ENCODE measurements at places on chromosomes 1 and 21.
A peak's percentile ranks its signal among the peaks of the same experiment; 100 is the strongest.

DNA sequence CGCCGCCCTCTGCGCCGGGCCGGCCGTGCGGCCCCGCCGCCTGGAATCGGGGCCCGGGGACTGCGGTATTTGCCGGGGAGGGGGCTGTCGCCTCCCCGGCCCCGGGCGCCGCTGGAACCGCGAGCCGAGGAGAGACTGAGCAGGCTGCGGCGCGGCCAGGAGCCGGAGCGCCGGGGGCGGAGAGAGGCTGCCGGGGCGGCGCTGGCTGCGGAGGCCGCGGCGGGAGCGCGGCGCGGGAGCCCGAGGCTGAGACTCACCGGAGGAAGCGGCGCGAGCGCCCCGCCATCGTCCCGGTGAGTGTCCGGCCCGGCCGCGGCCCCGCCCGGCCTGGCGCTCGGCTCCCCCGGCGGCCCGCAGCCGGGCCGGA, 746 bp downstream of the DYRK1A start:
- no peak for DNase-seq

DNA sequence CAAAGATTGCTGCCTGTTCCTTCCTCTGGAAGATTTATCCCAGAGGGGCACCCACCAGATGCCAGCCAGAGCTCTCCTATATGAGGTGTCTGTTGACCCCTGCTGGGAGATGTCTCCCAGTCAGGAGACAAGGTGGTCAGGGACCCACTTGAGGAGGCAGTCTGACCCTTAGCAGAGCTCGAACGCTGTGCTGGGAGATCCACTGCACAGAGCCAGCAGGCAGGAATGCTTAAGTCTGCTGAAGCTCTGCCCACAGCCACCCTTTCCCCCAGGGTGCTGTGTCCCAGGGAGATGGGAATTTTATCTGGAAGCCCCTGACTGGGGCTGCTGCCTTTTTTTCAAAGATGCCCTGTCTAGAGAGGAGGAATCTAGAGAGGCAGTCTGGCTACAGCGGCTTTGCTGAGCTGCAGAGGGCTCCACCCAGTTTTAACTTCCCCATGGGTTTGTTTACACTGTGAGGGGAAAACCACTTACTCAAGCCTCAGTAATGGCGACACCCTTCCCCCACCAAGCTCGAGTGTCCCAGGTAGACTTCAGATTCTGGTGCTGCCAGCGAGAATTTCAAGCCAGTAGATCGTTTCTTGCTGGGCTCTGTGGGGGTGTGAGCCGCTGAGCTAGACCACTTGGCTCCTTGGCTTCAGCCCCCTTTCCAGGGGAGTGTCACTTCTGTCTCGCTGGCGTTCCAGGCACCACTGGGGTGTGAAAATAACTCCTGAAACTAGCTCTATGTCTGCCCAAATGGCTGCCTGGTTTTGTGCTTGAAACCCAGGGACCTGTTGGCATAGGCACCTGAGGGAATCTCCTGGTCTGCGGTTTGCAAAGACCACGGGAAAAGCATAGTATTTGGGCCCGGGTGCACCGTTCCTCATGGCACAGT, 51.1 kb upstream of the PDC start:
- no peak for DNase-seq

DNA sequence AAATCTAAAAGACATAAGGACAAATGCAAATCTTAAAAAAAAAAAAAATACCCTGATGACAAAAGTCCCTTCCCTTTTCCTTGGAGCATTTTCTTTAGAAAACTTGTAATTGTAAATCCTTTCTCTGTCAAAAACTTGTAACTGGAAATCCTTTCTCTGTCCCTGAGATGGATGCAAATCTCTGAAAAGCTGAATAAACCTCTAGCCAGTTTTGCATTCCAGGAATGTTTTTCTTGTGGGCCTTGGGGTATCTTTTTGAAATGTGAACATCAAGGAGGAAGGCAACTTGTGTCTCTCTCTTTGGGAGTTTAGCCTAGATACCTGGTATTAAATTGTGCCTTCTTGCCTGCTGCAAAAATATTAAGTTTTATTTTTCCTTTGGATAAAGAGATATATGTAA, 305.3 kb downstream of the KCNT2 start:
- no peak for DNase-seq

GRCh38 chr1:33454646-33455282, 17.7 kb upstream of the ZSCAN20 start:
- DNase-seq: no peak

DNA sequence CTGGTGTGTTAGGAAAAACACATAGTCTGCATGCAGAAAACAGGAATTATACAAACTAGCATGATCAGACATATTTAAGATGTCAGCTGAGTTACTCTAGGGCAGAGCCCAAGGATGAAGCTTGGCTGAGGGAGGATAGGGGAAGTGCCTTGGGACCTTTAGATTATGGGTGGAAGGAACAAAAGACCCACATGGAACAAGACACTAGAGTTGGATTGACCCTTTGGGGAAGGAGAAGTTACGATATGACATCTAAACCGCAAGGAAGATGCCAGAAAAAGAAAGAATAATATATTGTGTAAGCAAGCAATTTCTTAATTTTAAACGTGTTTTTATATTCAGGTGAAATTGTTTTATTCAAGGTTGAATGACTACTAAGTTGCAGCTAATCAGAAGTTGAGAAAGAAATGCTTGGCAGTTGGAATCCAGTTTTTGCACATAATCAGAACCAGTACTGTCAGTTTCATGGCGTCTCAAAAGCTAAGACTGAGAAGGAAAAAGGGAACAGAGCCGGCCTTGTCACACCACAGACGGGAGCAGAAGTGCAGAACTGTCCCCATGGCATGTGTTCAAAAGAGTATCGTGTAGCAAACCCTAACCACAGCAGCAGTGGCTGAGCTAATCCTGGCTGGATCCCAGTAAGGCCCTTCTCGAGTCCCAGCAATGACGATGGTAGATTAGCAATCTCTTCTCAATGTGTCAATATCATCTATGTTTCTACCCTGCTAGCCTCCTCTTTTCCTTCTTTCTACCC, 31.2 kb upstream of the IFNAR2 start:
- no peak for DNase-seq

- peak; percentile 77 for DNase-seq
Measured at GRCh38 chr1:28359592-28360239, 9.8 kb upstream of the PHACTR4 start.

DNA sequence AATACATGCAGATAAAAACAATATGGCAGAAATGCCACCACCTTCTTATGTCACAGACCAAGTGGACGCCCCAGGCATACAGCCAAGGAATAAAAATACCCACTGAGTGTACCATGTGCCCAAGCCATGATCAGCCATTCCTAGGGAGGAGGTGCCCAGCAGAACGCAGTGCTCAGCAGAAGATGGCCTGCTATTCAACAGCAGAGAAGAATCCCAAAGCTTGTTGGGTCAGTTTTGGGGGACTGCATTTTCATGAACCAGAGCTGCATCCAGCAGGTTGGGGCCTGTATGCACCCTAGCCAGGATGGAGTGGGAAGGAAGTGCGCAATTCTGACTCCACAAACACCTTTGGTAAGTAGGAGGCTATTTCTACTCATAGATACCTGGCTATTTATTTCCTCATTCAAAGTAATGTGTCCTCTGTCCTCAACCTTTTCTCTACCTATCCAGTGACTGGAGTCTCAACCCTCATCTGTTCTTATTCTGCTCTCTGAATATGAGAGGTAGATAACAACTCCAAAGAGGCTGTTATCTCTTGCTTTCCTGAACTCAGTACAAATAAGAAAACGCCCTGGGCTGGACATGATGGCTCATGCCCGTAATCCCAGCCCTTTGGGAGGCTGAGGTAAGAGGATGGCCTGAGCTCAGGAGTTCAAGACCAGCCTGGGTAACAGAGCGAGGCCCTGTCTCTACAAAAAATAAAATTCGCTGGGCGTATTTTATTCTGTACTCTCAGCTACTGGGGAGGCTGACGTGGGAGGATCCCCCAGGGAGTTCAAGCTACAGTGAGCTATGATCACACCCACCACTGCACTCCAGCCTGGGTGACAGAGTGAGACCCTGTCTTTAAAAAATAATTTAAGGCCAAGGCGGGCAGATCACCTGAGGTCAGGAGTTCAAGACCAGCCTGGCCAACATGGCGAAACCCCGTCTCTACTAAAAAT, 2.5 kb upstream of the PLEKHM2 start:
- no peak for DNase-seq

GRCh38 chr1:206535853-206536188, 28.5 kb downstream of the RASSF5 start:
- no peak for DNase-seq

GRCh38 chr1:87355894-87356293, 27.2 kb downstream of the LMO4 start:
- DNase-seq: no peak

GRCh38 chr1:84975035-84975434, 21.9 kb downstream of the MCOLN2 start:
- no peak for DNase-seq

DNA sequence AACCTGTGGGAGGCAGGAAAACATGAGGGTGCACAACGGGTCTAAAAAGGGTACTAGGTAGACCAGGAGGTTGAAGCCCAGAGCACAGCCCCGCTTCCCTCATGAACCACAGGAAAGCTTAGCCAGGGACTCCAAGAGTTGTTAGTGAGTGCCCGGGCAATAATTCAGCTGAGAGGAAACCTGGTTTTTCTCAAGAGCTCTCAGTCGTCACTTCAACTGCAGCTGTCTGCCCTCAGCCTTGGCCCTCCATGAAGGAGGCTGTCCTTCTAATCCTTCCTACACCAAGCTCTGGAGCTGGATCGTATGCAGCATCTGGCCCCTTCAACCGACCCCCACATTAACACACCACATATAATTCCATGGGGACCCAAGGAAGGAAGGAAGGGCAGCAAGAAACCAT, 77.0 kb upstream of the BACE2 start:
- DNase-seq: no peak

DNA sequence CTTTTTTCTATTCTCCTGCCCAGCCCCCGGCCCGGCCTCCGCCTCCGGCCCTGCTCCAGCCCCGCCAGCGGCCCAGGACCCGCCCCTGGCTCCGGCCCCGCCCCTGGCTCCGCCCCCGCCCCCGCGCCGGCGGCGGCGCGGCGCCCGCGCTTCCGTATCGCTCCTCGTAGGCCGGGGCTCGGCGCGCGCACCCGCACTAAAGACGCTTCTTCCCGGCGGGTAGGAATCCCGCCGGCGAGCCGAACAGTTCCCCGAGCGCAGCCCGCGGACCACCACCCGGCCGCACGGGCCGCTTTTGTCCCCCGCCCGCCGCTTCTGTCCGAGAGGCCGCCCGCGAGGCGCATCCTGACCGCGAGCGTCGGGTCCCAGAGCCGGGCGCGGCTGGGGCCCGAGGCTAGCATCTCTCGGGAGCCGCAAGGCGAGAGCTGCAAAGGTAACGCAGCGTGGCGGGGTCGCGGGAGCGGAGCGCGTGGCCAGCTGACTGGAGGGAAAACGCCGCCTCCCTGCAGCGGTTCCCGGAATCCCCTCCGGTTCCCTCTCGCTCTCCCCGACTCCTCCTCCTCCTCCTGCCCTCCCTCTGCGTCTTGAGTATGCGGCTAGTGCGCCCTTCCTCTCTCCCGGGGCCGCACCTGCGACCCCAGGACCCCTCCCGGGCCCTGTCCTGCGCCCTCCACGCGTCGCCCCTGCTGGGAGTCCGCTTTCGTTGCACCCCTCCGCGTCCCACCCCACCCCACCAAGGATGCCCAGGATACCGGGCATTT, at the start of gene IFNAR2:
Gene IFNAR2, plus strand, starts transcription at position 155 of the 761 bp plus-strand sequence. CDS start 11,985 bp downstream, outside the sequence.
- peak; percentile 59 for DNase-seq

DNA sequence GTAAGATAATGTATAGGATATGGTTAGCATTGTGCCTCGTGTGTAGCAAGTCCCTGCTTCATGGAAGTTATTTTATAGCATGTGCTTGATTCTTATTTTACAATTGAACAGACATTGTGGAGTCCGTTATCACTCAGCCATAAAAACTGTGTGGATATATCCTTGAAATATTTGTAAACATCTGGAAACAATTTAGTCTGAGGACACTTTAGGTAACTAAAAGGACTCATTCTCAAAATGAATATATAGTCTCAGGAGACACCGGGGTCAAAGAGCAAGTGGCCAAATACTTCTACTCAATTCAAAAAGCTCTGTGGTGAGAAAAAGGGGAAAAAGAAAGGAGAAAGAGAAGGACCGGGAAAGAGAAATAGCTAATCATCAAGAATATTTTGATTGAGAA, 23.7 kb downstream of the PRRX1 start:
- DNase-seq: no peak

- DNase-seq: no peak
Measured at GRCh38 chr21:32958288-32959002, 67.3 kb upstream of the OLIG2 start.

GRCh38 chr1:240888039-240888786, 276.3 kb upstream of the GREM2 start:
- DNase-seq: peak; percentile 55

DNA sequence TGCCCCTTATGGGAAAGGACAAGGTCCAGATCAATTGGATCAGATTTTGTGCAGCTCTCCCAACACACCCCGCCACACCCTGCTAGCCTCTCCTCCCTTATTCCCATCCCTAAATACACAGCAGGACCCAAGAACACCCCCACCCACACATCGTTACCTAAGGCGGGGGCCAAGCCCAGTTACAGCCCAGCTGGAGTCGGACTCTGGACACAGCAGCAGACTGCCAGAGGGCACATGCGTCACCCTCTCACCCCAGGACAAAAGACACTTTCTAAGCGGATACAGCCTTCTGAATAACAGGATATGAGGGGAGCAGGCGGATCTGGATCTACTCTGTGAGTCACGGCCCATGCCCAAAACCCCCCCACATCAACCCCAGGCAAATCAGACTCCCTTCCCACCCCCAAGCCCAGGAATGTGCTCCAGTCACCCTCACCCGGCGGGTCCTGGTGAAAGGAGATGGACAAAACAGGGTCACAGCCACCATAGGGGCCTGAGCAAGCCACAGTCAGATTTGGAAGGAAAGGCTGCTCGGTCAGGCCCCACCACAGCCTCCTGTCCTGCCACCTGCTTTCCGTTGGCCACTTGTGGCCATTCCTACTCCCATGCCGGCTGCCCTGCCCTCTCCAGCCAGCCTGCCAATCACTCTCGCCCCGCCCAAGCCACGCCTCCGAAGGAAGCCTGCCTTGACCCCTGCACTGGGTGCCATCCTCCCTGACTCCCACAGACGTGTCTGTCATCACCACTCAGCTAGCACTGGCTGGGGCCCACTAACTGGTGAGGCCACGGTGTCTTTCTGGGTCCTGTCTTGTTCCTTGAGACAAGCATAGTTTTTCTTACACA, 4.0 kb downstream of the S100A16 start:
- DNase-seq: no peak

DNA sequence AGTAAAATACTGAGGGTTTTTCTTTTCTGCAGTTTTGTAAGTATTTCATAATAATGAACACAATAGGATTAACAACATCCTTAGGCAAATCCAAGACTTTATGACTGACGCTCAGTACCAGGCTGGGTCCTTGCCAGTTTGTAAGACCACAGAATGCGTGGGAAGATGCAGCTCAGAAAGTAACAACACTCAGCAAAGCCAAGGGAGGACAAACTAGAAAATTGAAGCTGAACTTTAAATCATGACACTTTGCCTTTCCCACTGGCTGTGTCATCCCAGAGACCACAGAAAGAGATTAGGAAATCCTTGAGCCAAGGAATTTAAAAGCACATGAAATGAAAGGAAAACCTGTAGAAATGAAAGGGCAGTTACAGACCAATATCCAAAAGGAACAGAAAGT, 426.3 kb upstream of the CHRM3 start:
- no peak for DNase-seq

Measured in NCI-H1105 treated with DMSO at 0.1 percent for 48 hours (cell line).